Stimulated activated CD4-positive, alpha-beta T cell treated with anti-CD3 and anti-CD28 coated beads, TNF-alpha, amount 100 ng/mL, for 24 hours (primary cell): ENCODE measurements at places on chromosomes 7 and 10.
A peak's percentile ranks its signal among the peaks of the same experiment; 100 is the strongest.

DNA sequence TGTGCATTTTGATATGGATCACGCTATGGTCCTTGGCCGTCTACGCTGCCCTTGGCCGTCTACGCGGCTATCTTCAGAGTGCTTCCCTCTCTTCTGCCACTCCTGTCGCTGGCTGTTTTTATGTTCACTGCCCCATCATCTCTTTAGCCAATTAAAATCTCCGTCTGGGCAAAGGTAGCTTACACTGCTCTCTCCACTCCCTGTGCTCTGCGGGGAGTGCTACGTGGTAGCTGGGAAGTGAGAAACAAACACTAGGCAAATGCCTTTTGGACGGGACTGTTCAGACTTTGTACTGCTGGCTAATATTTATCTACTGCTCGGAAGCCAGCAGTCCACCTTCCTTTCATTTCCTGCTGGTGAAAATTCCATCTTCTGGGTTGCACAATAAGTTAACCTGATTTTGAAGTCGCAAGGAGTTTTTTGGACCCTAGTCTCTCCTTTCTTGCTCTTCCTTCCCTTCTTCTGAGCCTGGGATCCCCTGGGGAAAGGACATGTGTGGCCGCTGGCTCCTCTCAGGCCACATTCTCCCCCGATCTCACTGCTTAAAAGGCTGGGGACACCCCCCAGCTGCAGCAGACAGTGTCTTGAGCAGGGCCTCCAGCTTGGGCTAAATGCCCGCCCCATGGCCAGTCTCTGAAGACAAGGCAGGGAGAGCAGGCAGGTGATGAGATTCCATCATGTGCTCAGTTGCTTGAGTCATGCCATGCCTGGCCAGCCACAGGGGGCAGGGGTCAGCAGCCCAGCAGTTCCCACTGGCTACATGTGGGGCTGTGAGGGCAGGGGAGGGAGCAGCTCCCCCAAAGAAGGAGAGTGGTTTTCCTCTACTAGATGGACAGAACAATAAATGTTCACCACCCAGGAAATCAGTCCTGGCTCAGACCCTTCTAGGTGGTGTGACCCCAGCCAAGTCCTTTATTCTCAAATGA lies 25.5 kb upstream of the RBM33 start:
- no peak for DNase-seq

GRCh38 chr7:27196287-27196767 lies 3.6 kb downstream of the HOXA13 start:
- DNase-seq, result peak; percentile 60

- no peak for DNase-seq
Observed at GRCh38 chr10:123878666-123879303, 12.8 kb downstream of the CPXM2 start.

DNA sequence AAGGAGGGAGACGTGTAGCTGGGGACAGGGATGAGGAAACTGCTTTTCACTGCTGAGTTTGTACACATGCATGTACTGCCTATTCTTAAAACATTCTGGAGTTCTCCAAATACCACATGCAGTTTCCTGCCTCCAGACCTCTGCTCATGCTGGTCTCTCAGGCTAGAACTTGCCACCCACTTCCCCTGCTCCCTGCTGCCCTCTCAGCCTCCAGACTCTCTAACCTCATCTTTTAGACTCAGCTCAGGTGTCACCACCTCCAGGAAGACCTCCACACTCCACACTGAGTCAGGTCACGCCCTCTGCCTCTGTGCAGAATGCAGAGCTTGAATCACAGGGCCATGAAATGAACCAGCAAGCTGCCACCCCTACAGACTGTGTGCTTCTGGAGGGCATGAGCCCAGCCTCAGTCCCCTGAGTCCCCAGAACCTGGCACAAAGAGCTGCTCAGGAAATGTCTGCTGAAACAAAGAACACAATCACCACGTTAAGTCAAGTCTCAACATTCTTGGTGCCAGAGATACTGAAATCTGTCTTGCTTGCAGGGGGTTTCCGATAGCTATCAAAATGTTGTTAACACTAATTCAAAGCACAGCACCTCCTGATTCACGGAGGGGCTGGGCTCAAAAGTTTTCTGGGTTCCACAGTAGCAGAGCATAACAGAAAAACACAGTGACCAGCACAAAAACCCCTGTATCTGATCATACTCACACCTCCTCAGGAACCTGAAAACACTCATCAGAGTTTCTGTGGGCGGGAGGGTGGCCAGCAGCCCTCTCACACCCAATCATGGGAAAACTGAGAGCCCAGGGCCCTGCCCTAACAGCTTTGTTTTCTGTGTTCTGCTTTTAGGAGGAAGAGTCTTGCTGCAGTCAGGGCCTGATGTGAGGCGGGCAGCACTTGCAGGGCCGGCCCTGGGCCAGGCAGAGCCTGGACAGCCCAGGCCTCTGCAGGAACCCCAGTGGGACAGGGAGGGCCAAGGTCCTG lies 21.1 kb downstream of the FAM53B start:
- peak; percentile 60 for DNase-seq

DNA sequence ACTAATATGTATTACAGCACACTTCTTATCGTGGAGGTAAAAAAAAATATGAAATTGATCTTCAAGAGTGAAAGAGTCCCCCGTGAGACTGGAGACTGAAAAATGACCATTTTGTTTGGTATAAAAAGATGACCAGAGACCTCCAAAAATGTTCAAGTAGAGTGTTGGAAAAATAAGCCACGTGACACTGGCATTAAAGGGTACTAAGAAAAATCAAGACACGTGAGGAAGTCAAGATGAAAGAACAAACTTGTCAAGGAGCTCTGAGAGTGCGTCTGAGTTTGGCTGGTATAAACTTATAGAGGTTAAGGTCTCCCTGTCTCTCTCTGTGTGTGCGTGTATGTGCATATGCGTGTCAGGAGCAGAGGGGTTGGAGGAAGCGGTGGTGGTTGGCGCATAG lies 362.7 kb upstream of the COBL start:
- no peak for DNase-seq
